ENCODE measurements at places on chromosomes 1 and 21. TPM values are rescaled to one million over a fixed set of nuclear protein-coding genes. Genes with fewer than 3 reads are reported as not detected.

SYCP1 gene
- not detected for total RNA-seq

BACE2 gene
- total RNA-seq, result 23.2 TPM

SPRR1B gene
- 0.66 TPM for total RNA-seq

CYP4X1 gene
- not detected for total RNA-seq

- DNase-seq, result no peak
Measured at GRCh38 chr1:161810780-161811179, 44.7 kb downstream of the ATF6 start.

DNA sequence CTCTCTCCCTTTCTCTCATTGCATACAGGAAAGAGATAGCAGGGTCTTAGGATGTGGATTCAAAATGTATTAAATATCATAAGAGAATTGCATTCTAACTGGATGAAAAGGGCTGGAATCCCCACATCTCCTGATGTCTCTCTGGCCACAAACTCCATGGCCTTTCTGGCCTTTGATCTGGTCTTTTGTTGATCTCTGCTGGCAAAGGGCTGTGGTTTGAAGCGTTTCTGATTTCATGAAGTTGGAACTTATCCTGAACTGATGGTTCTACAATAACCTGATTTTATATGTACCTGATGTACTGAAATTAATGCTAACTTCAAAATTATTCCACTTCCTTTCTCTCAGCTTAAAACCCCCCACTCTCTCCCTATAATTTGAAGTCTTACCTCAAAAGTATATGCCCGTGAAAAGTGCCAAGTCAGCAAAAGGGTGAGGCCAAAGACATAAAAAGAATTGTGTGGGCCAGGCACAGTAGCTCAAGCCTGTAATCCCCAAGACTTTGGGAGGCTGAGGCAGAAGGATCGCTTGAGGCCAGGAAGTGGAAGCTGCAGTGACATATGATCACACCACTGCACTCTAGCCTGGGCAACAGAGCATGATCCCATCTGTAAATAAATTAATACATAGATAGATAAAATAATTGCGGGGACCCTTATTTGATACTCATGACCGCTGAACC is 6.4 kb upstream of the KIF14 start:
- DNase-seq, result no peak

DNA sequence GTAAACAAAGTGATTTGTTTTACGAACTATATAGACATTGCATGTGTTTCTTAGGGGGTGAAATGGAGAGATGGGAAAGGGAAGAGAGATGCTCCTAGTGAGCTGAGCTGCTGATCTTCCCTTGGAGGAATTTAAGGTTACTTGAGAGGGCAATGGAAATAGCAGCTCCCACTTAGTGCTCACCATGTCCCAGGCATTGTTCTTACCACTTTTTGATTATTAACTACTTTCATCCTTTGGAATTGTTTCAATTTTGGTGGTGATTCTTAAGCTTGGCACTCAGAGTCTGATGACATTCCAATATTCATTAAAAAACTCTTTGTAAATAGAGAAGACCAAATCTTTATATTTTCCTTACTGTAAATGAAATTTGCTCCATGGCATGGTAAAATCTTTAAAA is 124.9 kb downstream of the ITSN1 start:
- no peak for DNase-seq

GRCh38 chr1:3304246-3304645 is 150.2 kb upstream of the ARHGEF16 start:
- no peak for DNase-seq

DNA sequence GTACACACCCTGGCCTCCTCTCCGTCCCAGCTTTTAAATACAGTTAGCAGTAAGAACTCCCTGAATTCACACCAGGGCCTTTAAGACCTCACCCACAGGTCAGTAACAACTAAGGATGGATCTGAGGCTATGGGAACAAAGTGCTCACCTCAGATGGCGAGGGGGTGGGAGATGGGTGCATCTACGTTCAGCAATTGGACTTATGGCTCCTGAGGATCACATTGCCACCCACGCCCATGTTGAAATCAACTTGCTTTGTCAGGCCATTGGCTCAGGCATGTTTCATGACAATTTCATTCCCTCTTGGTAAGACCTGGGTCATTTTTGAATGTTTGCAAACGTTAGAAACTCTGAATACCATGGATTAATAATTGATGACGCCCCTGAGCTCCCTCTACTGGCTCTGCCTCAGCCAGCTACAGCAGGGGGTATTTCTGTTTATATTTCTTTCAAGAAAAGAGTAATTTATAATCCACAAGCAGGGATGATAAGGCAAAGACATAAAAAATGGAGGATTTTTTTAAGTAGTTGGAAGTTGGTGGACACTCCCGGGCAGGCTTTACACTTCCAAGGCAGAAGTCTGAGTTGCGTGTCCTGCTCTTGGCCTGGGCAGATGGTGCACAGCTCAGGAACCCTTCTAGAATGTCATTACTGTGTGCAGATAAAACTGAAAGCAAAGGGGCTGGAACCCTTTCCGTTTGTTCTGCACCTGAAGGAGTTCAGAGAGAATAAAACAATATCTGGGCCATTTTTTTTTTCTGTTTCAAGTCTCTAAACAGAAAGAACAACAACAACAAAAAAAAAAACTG is 13.7 kb upstream of the LBR start:
- DNase-seq, result no peak

GRCh38 chr1:180964595-180964994 is 51.9 kb downstream of the KIAA1614 start:
- DNase-seq, result no peak

Data from HCT116 (cell line).